Heart right ventricle (tissue), 16 donors: ENCODE measurements at places on chromosomes 1 and 21.

DNA sequence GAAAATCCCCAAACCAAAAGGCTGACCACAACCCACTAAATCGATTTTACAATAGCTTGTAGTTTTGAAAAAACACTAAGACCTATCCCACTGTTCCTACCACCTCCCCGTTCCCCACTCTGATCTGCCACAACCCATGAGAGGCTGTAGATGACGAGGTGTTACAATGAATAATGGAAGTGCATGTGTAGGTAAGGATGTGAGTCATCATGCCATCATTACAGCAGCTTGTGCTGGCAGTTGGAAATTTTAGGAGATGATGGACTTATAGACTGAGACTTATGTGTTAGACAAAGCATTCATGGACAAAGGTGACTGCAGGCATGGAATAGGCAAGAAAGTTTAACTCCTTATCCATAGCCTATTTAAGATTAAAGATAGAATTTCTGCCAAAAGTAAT is 184.7 kb upstream of the CACYBP start:
- no peak for DNase-seq

GRCh38 chr1:29224356-29224837 is 6.3 kb downstream of the MECR start:
- no peak for DNase-seq

DNA sequence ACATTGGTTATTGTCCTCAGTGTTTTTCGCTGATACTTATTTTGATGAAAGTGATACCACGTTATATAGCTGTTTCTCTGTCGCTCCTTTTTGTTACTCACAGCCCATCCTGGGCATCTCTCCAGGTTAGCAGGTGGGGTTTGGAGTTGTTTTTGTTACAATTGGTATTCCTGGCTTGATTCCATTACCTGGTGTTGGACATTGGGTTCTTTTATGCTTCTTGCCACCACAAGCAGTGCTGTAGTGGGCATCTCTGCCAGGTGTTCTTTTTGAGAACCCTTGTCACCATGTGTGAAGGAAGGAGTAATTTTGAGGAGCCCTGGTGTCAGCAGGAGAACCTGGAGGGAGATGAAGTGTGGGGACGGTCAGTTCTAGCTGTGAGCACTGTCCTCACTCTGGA is 47.5 kb upstream of the PWP2 start:
- DNase-seq = no peak

DNA sequence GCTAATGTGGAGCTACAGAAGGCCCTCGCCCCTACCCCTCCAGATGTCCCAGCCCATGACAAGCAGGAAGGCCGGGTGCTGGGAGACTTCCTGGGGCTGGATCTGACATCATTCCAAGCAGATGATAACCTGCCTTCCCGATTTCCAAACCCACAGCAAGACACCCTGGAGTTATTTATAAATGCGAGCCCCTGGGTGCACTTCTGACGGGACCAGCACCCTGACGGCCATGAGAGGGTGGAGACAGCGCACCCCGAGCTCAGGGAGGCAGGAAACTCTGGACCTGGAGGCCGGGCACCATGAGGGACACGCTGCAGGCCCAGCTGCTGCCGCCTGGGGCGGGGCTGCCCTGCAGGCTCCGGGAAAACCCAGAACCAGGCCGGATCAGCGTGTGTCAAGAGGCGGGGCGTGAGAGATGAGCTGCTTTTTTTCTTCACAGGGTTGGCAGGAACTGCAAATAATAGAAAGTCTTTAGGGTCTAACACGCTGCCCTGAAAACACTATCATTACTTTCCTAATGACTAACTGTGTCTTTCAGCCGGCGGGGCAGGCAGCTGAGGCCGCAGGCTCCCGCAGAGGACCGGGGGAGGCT is 2.5 kb upstream of the PCBP3 start:
- DNase-seq = peak; percentile 53

DNA sequence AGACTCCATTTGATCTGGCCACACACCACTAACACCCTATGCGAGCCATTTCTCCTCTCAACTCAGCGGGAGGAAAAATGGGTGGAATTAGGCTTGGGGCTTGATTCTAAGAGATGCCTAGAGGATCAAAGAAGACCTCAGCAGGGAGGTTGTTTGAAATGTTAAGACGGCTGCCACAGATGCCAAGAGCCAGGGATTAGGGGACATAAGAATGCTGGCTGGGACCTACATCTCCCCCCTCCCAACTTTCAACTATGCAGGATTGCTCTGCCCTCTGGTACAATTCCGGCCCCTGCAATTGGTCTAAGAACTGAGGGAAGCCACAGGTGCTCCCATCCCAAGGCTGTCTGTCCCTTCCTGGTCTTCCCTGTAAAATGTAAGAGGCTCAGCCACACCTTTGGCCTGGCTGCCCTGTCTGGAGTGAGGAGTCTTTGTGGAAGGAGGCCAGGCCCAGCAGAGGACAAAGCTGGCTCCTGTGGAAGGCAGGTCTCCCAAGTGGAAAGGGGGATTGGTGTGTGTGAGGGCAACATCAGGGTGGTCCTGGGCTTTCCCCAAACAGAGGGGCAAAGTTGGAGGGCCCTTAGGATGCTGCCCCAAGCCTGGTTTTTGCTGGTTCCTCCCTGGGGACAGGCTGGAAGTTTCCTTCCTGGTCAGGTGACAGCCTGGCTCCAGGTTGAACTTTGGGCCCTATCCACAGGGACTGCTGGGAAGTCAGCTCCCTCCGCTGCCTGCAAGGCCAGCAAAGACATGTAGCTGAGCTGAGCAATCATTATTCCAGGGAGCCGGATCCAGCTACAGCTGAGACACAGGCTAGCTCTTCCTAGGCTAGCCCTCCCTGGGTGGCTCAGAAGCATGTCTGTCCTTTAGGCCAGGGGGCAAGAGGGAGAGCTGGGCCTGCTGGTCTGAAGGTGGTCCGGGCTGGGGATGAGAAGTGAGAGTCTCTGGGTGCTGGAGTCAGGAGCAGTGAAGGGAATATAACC is 34.5 kb upstream of the SYNC start:
- DNase-seq = no peak

DNA sequence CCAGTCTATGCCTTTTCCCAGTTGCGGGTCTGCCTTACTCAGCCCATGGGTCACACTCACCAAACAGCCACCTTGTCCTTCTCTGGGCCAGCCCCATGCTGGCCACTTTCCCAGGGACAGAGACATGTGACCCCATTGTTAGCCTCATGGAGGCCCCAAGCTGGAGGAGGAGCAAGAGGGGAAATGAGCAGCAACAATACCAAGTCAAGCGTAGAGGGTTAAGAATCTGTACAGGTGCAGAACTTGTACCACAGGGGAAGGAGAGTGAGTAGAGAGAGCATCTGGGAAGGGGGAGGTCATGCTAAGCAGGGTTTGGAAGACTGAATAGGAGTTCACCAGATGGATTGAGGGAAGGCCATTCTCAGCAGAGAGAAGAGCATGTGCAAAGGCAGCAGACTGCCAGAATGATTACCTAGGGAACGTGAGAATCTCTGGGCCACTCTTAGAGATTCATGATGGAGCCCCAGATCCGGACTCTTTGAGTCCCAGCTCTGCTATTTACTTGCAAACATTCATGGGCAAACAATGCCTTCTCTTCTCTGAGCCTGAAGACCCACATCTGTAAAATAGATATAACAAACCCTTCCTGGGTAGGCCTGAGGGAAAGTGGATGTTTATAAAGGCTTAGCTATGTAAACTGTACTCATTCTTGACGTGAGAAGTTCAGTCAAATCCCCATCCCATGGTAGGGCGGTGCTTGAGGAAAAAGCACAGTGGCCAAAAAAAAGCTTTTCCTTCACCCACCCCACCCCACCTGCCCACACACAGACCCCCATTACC is 2.8 kb upstream of the SLC2A1 start:
- no peak for DNase-seq

- no peak for DNase-seq
Measured at GRCh38 chr21:34333121-34333739, 30.6 kb upstream of the KCNE2 start.

- no peak for DNase-seq
Measured at GRCh38 chr1:80241566-80241965, 1235.0 kb upstream of the ADGRL4 start.

DNA sequence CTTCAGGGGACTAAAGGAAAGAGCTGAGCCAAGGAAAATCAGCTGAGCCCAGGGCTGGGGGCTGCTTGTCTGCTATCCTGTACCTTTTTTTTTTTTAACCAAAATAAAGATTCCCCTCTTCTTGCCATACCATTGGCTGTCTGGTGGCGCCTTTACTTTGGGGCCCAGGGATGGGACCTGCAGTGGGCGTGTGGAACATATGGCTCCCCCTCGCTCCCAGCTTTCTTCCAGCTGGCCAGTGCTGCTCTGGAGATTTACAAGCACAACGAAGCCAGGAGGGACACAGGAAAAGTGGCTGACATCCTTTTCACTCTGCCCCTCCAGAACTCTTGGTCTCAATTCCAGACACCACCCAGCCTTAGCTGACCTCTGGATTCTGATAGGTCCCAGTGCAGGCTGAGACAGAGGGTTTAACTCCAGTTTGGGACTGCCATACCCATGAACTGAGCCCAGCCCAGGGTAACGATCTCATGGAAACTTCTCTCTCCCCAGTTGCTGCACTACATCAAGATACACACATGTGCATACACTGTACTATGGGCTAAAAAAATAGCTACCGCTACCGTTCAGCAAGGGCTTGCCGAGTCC is 5.4 kb upstream of the SFN start:
- DNase-seq = no peak

GRCh38 chr1:102799496-102799895 is 308.8 kb downstream of the COL11A1 start:
- no peak for DNase-seq

DNA sequence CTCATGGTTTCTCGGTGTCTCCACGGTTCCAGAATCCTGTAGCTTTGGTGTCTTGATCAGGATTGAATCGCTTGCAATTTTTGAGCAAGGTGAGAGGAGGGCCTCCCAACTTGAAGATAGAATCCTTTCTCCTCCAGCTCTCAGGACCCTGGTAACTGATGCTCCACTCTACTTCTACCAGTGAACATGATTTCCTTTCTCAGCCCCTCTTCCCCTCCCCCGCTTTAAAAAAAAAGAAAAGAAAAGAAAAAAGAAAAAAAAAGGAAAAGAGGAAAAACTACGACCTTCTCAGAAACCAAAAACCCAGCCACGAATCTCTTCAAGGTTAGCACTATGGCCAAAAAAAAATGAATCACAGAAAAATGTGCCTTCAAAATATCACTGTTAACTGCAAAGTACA is 1.2 kb downstream of the ARHGEF11 start:
- no peak for DNase-seq

DNA sequence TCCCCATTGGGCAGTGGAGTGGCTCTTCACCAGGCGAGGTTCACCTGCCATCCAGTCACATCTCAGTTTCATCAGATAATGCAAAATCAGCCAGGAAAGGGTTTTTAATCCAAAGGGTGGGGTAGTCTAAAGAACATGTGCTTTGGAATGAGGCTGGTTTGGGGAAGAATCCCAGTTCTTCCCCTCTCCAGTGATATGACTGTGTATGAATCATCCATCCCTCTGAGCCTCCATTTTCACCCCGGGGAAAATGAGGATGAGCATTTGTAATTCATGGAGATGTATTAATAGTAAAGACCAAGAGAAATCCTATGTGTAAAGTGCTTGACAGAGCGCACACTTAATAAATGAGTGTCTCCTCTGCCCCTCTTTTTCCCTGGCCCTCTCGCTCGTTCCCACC is 215.1 kb upstream of the FGGY start:
- no peak for DNase-seq

GRCh38 chr1:207366022-207366421 is 44.5 kb downstream of the CD55 start:
- no peak for DNase-seq

DNA sequence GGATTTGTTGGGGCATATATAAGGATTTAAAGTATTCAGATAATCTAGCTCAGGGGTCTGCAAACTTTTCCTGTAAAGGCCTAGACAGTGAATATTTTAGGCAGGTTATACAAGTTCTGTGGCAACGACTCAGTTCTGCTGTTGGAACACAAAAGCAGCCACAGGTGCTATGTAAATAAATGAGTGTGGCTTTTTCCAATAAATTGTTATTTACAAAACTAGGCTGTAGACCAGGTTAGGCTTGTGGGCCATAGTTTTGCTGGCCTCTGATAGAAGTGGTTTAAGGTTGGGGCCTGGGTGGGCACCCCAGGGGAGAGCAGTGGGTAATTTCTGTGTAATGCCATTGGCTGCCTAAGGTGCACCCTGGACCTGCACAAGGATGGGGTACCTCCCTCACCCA is 16.9 kb upstream of the IGFN1 start:
- no peak for DNase-seq

DNA sequence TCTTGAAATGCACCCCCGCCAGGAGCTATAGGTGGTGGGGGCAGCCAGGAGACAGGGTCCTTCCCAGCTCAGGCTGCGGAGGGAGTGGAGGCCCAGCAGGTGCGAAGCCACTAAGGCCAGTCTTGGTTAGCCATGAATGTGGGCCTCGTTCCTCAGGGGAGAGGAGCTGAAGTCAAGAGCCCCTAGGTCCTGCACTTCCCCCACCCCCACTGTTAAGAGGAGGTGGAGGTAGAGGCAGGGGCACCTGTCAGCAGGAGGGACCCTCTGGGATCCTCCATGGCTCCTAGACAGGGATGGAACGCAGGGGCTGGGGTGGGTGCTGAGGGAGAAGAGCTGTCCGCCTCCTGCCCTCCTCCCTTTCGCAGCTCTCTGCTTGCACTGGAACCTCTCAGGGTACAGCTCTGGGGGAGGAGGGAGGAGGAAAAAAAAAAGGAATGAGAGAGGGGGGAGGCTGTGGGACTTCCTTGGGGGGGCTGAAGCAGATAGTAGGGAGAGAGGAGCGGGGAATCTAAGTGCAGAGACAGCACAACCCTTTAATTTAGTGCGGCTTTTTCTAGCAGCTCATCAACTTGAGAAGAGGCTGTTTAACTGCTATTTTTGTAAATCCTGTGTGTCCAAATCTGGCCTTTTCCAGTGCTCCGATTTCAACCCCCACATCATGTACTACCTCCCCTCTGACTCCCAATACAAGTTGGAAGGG is 37.0 kb downstream of the MATN1 start:
- DNase-seq = no peak

- no peak for DNase-seq
Measured at GRCh38 chr1:178382372-178382771, 114.4 kb downstream of the CLEC20A start.

DNA sequence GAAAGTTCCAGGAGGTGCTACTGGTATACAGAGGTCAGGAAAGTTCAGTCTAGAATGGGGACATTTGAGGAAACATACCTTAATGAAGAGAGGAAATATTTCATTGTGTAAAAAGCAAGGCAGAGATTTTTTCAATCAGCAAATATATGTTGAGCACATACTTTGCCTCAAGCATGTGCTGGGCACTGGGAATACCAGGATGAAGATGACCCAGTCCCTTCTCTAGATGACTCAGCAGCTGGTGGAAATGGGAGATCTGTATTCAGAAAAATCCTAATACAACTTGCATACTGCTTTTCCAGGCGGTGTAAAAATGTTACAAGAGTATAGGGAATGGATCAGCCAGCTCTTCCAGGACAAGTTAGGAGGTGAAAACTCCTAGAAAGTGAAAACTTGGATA is 229.3 kb downstream of the FGGY start:
- DNase-seq = no peak
